ENCODE measurements at places on chromosomes 3 and 15. TPM values are rescaled to one million over a fixed set of nuclear protein-coding genes. Genes with fewer than 3 reads are reported as not detected.

TMF1 gene
- 46.8 TPM for total RNA-seq

DNA sequence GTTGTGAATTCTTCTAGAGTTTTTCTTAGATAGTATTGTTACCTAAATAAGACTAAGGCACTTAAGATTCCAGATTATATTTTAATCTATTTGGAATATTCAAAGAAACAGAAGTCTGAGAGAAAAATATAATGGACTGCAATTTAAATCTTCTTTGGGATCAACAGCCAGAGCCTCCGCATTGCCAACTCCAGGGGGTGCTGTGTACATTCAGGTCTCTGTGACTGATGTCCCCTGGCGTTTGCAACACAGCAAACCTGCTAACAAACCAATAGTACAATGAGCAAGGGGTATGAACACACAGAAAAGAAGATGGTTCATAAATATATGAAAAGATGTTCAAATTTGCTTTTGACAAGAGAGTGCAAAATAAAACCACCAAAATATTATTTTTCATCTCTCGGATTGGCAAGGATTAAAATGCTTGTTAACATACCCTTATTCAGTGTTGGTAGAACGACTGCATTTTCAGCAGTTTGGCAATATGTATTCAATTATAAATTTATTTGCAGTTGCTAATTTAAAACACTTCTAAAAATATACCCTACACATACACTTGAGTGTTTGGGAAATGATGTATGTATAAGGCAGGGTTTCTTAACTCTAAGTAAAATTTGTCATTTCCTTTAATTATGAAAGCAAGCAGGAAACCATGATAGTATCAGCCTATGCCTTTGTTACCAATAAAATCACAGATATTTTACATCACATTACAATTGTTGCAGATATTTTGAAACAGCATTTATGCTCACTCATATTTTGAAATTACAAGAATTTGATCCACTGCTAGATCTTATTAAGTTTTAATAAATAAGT is 16.1 kb upstream of the TM4SF1 start:
- DNase-seq: peak; percentile 59

DNA sequence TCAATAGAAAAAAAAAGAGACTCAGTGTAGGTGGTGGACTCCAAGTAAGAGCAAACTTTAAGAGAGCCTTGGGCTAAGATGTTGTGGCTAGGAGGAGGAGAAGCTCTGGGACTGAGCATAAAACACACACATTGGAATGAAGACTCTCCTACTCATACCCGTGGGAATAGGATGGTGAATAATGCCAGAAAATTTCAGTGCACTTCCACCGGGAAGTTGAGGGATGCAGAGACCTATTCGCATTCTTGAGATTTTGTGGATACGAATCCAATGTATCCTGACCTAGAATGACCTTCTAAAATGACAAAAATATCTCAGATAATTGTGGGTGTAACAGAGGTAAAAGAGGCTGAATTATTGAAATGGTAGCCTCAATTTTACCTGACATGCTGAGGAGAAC is 388.7 kb upstream of the SGO1 start:
- peak; percentile 94 for DNase-seq

MB21D2 gene
- 11.0 TPM for total RNA-seq

All from astrocyte (in vitro differentiated cells and primary cell).